AG09309 (cell line): ENCODE measurements at places on chromosomes 2 and 18.

DNA sequence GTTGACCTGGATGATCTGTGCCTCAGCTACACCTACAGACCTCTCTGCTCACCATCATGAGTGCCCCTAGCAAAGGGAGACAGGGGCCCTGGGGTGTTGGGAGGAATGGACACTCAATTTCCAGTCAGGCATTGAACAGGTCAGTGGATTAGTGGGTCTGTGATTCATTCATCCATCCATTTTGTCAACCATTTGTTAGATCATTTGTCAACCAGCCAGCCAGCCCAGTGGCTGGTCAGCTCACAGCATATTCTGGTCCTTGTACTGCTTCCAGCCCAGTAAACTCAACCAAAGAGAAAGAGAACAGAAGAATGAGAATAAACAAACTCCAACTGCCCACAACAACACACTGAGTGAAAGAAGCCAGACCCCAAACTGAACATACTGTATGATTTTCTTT is 4.6 kb upstream of the KLF11 start:
- no peak for DNase-seq

DNA sequence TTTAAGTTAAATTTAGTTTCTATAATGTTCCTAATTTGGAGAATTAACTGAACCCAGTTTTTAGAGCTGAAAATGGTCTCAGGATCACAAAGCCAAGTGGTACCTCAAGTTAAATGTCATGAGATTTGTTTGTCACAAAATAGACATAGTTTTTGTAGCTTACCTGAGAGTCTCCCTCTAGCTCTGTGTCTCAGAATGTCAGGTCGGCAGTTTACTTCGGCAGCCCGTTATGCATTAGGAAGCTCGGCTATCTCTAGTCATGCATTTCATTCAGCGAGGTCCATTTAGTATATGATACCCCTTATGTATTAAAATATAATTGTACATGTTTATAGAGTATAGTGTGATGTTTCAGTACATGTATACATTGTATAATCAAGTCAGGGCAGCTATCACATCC is 155.6 kb downstream of the EML6 start:
- no peak for DNase-seq

DNA sequence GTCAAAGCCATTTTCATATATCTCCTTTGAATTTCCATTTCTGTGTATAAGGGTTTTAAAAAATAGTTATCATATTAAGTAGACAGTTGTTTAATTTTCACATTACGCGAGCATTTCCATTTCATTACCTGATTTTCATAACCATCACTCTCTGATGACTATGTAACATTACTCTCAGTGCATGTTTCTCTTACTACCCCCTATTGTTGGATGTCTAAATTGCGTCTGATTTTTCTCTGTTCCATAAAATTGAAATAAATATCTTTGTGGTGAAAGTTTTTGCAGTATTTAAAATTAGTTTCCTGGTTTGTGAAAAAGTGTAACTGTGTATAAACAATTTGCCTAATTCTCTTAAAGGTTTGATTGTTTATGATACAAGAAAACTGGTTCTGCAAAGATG is 123.8 kb downstream of the MYO1B start:
- DNase-seq, result no peak

GRCh38 chr2:47499621-47500309 is 96.8 kb downstream of the MSH2 start:
- no peak for DNase-seq

GRCh38 chr2:100791294-100791935 is 28.5 kb upstream of the NPAS2 start:
- DNase-seq, result no peak

DNA sequence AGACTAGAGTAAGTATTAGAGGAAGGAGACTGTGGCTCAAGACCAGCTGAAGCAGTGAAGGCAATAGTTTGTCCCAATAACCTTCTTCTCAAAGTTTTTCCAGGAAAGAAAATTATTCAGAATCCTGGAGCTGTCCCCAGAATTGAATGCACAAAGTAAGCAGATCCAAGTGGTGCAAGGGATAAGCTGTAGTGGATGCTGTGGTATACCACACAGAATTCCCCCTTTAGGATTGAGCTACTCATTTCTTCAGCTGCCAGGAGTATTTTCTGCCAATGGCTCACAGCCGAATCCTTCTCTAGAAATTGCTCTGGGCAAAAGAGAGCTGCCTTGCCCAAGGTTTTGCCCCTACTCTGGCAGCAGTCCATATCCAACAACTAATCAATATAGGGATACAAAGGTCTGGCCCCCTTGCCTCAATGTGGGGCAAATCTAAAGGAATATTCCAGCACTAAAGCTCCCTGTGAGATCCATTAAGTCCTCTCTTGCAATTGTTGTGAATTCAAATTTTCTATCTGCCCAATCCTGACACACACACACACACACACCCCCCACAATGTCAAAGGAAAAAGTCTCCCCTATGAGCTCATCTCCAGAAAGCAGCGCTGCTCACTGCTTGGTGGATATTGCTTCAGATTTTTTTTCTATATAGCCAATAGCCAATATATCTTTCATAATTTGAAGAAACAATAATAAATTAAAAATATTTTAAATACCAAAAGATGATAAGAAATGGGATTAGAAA is 18.4 kb upstream of the TCF7L1 start:
- no peak for DNase-seq

GRCh38 chr18:28124131-28125029 is 52.5 kb downstream of the CDH2 start:
- DNase-seq, result no peak
